ENCODE measurements at places on chromosomes 7 and 10.

GRCh38 chr10:5503477-5503835 is 4.1 kb upstream of the CALML5 start:
- no peak for DNase-seq

DNA sequence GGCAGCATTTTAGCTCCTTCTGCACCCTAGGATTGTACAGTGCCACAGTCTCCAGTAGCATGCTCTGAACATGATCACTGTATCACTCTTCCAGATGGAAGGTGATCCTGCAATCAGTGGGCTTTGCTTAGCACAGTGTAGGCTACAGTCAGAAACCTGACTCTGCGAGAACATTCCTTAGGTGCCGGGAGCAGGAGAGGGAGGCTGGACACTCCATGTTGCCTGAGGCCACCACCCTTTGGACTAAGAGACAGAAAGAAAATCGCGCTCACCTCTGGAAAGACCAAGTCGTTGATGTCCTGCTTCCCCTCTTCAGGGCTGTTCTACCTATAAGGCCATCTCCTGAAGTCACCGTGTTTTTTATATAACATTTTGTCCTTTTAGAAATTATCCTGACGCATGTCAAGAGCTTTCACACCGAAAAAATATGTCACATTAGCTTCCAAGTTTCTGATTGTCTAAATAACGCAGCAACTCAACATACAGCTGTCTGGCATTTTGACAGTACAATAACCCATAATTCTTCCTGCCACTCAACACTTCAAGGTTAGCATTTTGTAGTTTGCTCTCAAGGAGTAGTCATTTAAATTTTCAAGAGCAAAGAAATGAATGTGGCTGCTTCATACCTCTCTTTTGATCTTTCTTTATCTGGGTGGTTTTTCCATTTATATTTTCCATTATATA is 563.1 kb downstream of the LRMDA start:
- DNase-seq, result no peak

DNA sequence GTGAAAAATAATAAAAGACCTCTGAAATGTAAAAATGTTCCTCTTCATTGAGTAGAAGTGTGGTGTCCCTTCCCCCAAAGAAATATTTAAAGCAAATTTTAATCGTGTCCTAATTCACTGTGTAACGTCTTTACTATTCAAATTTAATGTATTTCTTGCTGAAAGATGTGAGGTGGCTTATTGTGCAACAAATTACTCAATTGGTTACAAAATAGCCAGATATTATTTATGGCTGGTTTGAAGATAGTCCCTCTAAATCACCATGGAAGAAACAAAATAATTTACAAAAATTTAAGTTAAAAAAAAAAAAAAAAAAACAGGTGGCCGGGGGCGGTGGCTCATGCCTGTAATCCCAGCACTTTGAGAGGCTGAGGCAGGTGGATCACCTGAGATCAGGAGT is 43.7 kb downstream of the DNAJC12 start:
- DNase-seq, result no peak

GRCh38 chr7:931871-932650 is 22.4 kb downstream of the ADAP1 start:
- DNase-seq, result no peak

GRCh38 chr10:19412531-19412930 is 363.9 kb downstream of the MALRD1 start:
- DNase-seq, result no peak

DNA sequence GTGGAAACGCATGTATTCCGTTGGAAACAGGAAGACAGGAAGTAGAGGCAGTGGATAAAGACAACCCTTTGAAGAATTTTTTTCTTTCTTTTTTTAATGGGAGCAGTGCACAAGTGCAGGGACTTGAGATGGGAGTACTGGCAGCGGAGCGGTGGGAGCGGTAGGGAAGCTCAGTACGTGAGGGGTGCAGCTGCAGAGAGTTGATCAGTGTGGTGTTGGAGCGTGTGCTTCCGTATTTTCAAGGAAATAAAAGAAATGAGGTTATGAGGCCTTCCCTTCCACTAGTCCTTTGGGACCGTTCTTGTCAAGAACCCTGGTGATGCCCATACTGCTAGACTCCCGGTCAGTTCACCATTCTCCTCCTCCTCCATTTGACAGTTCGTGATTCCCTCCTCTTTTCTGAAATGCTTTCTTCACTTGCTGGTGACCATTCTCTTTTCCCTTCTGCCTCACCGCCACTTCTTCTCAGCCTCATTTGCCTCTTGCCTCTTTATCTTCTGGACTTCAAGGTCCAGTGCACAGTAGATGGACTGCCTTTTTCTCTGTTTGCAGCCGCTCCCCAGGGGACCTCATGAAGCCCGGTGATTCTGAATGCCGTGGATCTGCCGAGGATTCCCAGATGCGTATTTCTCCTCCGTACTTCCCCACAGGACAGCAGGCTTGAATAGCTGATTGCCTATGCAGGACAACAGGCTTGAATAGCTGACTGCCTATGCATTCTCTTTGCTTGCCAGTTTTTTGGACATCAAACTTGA is 39.1 kb upstream of the TMEM236 start:
- DNase-seq, result no peak

DNA sequence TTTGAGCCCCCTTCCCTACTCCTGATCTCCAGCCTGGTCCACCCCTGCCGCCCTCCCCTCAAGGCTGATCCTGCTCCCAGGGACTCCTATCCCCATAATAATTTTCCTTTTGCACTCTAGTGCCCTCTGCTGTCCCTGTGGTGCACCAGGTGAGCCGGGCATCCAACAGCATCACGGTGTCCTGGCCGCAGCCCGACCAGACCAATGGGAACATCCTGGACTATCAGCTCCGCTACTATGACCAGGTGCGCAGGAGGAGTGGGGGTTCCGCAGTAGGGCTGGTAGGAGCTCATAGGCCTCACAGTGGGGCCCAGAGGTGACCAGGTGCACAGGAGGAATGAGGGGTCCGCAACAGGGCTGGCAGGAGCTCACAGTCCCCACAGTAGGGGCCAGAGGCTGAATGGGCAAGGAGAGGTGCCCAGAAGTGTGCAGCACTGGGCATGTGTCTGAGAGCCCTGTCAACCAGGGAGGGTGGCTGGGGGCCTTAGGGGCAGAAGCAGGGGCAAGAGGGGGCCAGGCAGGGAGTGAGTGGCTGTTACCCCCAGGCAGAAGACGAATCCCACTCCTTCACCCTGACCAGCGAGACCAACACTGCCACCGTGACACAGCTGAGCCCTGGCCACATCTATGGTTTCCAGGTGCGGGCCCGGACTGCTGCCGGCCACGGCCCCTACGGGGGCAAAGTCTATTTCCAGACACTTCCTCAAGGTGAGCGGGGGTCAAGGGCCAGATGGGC is 11.7 kb downstream of the EPHB6 start:
- peak; percentile 25 for DNase-seq

GRCh38 chr7:129010075-129010474 is 44.8 kb downstream of the TNPO3 start:
- no peak for DNase-seq

- DNase-seq, result no peak
These were observed 625.3 kb downstream of the CNTNAP2 start for GRCh38 chr7:146741911-146742310.

- no peak for DNase-seq
These were observed 60.4 kb downstream of the SH3PXD2A start for GRCh38 chr10:103794996-103795395.

DNA sequence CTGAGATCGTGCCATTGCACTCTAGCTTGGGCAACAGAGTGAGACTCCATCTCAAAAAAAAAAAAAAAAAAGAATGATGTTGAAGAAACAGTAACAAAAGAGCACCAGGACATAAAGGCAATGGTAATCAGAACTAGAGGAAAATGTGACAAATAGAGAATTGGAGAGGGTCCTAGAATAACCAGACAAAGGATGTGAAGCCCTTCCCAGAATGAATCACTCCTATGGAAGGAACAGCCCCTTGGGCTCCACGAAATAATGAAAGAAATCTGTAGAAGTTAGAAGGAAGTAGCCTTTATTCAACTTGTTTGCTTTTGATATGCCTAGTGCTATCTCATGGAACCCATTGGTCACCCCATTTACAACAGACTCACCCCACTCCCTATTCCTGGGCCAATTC is 169.2 kb downstream of the SUGCT start:
- DNase-seq, result no peak

- no peak for DNase-seq
These were observed 123.3 kb downstream of the CDH23 start for GRCh38 chr10:71520042-71520441.

- DNase-seq, result no peak
These were observed 1269.8 kb downstream of the XPNPEP1 start for GRCh38 chr10:108653531-108653930.

GRCh38 chr7:22460363-22460988 is 39.5 kb downstream of the STEAP1B start:
- DNase-seq, result no peak

DNA sequence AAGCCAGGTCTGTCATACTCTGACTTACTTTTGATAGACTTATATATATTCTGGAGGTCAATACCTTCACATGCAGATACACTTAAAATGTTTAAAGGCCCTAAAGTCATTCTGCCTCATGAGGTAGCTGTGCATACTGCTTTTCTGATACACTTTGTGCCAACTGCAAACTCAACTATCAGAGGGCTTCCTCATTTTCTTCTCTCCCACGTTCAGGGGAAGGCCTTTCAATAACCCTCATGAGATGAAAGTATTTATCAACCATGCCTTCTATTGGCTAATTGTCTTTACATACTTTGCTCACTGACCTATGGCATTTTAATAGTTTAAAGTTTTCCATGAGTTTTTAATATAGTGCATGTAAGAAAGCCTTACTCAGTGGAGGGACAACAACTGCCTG is 112.7 kb upstream of the AMPH start:
- DNase-seq, result no peak

- peak; percentile 17 for DNase-seq
These were observed 59.1 kb downstream of the STK32C start for GRCh38 chr10:132248455-132249225.

DNA sequence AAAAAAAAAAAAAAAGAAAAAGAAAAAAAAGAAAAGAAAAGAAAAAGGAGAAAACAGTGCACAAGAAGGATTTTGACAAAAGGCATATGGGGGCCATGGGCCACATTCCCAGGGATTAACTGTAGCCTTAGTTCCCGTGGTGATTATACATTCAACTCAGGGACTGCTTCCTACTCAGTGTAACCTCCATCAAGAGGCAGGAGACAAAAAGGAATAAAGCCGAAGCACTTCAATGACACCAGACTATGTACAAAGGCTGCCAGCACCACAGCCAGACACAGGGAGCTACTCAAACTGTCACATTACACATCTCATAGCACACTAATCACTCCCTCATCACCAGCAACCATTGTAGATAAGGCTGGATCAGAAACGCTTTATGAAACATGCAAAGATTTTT is 5.1 kb upstream of the PMPCB start:
- no peak for DNase-seq

- DNase-seq, result no peak
These were observed 4.3 kb downstream of the OR2A2 start for GRCh38 chr7:144113651-144114050.

DNA sequence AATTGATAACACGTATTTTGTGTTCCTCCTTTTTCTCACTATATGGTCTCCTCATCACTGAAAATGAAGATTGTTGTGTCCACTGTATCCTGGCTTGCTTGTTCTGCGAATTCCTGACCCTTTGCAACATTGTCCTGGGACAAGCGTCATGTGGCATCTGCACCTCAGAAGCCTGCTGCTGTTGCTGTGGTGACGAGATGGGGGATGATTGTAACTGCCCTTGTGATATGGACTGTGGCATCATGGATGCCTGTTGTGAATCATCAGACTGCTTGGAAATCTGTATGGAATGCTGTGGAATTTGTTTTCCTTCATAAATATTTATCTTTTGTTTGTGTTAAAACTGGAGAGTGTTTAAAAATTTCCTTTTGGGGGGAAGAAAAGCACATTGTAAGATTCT is 93.7 kb downstream of the MDFIC start:
- no peak for DNase-seq

GRCh38 chr7:91343996-91344629 is 79.9 kb downstream of the FZD1 start:
- no peak for DNase-seq

DNA sequence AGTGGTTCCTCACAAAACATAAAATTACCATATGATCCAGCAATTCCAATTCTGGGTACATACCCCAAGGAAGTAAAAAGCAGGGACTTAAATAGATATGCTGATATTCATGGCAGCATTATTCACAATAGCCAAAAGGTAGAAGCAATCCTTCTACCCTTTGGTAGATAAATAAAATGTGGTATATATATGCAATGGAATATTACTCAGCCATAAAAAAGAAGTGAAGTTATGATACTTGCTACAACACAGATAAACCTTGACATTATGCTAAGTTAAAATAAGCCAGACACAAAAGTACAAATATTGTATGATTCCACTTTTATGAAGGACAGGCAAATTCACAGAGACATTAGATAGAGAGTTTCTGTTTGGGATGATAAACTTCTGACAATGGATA is 13.3 kb downstream of the JMJD1C start:
- no peak for DNase-seq

GRCh38 chr7:76054123-76055120 is 6.5 kb downstream of the MDH2 start:
- DNase-seq, result peak; percentile 78

DNA sequence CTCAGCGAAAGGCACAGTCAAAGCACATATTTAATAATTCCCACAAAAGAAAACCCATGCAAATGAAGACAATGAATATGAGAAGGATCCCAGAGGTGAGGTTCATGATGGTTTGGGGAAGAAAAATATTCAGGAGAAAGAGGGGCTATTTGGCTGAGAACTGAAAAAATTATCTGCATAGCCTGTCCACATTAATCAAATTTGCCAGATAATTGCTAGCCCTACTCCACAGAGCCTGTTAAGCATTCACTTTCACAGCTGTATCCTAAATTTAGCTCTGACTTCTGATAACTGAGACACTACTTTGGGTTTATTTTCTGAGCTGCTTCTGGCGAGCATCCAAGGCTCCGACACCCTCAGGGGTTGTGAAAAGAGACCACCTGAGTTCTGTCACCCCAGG is 176.2 kb downstream of the HERPUD2 start:
- no peak for DNase-seq

DNA sequence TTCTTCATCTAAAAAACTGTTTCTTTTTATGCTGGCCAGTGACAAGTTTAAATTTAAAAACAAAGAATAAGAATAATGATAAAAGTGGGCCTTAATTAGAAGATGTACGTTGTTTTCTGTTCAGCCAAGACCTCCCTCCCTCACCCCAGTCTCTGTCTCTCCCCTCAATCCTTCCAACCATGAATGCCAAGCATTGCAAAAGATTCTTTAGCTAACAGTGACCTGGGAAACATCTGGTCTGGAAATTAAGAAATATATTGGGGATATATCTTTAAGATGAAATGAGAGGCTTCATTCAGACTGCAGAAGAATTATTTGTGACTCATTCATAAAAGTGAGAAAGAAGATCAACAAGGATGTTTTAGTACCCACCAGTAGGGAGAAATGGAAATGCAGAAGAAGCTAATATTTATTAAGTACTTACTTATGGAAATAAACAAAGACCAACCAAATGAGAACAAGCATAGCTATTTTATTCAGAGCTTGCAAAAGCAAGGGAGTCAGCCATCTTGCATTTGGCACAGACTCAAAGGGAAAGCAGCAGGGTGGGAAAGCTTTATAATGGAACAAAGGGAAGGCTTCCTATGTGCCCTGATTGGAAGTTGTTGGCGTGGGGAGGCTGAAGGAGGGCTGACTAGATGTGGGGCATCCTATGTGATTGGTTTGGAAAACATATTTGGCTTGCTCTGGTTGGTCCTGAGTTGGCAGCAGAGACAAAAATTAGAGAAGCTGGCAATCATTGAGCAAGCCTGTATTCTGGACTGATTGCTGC is 595.4 kb upstream of the GHITM start:
- DNase-seq, result no peak

All from HL-60 (cell line).